ENCODE measurements at places on chromosomes 16 and 17.
A peak's percentile ranks its signal among the peaks of the same experiment; 100 is the strongest.

- no peak for DNase-seq
Measured at GRCh38 chr16:21056396-21056795, 94.2 kb downstream of the DNAH3 start.

DNA sequence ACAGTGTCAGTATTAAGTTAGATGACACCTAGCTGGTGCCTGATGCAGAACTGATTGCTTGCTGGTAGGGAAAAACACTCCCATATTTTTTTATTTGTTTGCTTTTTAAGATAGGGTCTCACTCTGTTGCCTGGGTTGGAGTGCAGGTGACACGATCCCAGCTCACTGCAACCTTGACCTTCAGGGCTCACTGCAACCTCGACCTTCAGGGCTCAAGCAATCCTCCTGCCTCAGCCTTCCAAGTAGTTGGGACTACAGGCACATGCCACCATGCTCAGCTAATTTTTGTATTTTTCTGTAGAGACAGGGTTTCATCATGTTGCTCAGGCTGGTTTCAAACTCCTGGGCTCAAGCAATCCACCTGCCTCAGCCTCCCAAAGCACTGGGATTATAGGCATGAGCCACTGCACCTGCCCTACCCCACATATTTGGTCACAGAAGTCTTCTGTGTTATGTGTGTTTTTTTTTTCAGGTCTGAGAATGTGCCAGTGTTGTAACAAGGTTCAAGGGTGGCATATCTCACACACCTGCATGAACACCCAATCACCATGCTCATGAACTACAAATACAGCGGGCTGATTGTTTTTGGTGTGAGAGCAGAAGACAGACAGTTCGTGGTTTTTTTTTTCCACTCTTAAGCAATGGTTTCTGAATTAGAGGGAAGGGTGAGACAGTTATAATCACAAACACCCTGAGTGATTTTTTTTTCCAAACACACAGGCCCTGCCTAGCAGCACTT is 22.8 kb downstream of the SPAG9 start:
- no peak for DNase-seq

DNA sequence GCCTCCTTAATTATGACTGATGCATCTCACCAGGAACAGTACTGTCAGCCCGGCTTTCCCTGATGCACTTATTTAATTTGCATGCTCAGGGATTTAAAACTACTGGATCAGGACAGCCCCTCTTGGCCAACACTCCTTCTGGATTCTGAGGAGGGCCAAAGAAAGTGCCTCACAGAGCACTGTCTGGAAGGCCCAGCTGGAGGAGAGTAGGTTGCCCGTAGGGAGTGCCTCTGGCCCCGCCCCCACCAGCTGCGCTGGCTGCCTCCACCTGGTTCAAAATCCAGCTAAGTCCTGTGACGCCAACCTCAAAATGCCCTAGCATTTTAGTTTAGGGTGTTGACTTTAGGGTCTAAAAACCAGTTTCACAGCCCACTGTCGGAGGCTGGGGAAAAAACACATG is 49.4 kb upstream of the SREBF1 start:
- DNase-seq: no peak

DNA sequence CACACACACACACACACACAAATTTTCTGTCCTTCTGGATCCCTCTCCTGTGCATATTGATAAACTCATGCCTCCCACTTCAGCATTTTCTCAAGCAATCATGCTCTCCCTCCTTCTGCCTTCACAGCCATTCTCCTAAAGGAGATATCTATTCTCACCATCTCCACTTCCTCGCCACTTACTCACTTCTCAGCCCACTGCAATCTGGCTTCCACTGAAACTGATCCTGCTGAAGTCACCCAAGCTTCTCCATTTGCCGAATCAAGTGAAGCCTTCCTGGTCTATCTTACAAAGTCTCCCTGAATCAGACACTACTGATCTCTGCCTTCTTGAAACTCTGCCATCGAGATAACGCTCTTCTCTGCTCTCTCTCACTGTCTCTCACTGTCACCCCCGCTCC is 54.0 kb upstream of the GNAO1 start:
- DNase-seq: no peak

DNA sequence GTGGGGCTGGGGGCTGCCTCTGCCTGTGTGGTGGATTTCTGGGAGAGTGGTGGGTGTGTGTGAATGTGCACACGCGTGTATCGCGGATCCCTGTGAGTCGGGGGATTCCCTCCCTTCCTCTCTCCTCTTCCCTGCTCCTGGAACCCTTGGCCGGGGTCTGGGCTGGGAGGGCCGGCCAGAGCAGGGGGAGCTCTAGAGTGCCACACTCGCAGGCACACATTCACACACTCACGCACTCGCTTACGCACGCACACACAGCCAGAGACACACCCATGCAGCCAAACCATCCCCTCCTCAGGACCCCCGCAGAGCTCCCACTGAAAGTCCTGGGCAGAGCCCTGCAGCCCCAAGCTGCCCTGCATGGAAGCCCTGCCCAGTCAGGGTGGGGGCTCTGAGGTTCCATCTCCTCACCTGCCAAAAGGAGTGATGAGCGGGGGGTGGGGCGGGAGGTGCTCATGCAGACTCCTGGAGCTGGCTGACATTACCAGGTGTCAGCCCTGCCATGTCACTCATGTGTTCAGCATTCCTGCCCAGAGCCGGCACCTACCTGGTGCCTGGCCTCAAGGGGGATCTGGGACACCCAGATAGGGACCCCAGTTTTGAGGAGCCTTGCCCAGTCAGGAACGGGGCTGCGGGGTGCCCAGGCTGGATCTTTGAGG is 1.9 kb downstream of the NECAB2 start:
- no peak for DNase-seq

DNA sequence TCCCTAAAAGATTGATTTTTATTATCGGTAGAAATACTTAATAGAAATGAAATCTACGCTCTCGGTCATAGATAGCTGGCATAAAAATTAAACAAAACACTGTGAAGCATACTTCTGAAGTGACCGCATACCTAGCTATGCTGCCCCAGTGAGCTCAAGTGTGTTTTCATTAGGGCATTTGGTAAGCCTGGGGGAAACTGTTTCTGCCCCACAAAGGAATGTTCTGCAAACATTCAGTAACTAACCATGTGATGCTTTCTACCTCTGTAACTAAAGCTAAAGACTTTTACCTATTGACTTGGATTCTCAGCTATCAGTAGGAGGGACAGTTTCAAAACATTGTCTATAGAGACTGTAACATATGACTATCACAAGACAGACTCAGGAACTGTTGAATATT is 93.5 kb upstream of the HSBP1 start:
- DNase-seq: no peak

DNA sequence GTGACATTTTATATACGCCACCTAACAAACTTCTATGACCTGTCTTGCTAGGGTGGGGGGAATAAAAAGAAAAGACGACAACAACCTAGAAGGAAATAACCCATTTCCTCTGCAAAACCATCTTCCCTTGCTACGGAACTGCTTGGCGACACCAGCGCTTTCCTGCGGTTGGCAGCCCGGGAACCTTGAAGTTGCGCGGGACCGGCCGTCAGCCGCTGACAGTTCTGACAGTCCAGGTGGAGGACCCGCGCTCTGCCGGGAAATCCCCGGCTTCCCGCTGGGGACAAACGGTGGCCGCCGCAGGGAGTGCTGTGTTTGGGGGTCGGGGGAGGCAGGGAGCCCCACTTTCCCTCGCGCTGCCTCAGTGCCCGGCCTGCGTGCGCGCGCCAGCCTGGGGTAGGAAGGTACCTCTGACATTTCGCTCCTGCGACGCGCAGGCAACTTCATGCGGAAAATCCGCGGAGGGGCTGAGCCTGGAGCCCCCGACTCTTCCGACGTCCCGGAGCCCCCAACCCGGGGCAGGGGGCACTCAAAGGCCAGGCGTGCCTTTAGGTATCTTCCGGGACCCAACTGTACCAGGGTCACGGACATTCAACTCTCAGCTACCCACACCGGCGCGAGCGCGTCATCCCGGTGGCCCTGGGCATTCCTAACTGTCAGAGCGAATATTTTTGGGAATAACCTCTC is 516 bp downstream of the SLC16A6 start:
- DNase-seq: peak; percentile 62

Data from activated T-cell treated with anti-CD3 and anti-CD28 coated beads, Interleukin-2, amount 50 U/mL, for 48 hours (primary cell).